Stimulated activated naive CD8-positive, alpha-beta T cell treated with anti-CD3 and anti-CD28 coated beads, Interleukin-15, Interleukin-2, amounts not matched to agents 100 U/mL and 50 U/mL, for 24 hours (primary cell): ENCODE measurements at places on chromosomes 12 and 14.
A peak's percentile ranks its signal among the peaks of the same experiment; 100 is the strongest.

DNA sequence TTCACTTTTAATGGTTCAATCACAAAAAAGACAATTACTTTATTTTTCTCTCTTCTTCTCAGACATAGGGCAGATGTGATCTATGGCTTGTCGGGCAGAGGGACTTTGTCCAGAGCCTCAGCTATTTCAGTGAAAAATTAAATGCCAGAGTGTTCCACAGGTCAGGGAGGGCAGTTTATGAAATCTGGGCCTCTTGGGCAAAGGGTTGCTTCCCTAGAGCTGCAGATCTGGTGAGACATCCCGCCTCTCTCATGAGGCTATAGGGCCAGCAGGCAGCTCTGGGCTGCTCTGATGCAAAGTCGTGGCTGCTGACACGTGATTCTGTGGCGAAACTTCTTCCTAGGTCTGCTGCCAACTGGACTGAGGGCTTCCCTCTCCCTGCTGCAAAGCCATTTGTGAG lies 6.0 kb downstream of the CLMN start:
- no peak for DNase-seq

DNA sequence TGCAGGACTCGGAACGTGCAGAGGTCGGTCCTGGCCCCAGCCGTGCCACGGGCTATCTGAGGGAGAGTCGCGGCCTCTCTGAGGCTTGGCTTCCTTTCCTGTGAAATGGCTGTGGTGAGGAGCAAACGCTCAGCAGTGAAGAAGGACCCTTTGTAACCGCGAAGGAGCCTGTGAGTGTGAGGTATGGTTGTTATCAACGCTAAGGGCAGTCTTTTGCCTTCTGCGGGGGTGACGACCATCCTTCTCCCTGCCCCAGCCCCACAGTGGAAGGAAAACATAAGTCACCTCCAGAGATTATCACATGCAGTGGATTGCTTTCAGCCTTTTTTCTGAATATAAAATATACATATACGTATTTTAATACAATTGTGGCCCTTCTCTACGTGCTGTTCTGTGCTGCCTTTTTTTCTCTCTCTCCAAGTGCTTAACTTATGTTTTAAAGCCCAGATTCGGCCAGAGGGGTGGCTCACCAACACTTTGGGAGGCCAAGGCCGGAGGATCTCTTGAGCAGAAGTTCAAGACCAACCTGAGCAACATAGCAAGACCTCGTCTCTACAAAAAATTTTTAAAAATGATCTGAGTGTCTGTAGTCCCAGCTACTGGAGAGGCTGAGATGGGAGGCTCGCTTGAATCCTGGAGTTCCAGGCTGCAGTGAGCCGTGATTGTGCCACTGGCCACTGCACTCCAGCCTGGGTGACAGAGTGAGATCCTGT lies 17.4 kb downstream of the TAMALIN start:
- no peak for DNase-seq

GRCh38 chr14:49508124-49508523 lies 78.1 kb downstream of the RPS29 start:
- no peak for DNase-seq

GRCh38 chr12:89529738-89530137 lies 3.9 kb upstream of the POC1B start:
- DNase-seq, result no peak

GRCh38 chr12:24363177-24363754 lies 413.8 kb upstream of the SOX5 start:
- no peak for DNase-seq

DNA sequence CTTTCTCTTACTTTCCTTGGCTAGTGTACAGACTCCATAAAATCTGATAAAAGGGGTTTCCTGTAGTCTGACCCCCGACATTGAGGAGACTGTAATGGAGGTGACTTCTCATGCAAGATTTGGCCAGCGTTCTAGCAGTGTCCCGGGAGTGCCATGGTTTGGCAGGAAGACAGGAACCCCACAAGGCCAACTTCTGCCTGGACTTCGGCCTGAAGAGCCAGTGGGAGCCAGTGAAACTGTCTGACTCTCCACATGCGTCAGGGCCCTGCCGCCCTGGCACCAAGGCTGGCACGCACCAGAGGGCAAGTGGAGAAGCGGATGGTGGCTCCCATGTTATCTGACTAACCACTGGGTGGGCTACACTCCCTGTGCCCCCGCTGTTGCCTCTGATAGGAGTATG lies 70.5 kb downstream of the TMEM260 start:
- no peak for DNase-seq

- no peak for DNase-seq
Observed at GRCh38 chr12:89101440-89101839, 250.9 kb downstream of the DUSP6 start.

DNA sequence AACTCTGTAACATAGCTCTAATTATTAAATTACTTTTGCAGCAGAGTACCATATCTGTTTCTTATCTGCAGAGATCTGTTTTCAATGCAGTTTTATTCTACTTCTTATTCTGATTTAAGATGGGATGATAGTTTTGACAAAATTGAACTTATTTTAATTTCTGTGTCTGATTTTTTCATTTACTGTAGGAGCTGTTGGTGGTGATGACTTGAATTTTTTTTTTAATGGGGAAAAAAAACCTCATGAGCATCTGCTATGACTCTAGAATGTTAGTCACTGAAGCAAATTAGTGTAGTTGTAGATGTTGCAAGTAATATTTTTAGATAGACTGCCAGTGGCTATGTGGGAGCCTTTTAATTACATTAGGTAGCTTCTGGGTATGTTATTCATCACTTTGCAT lies 23.4 kb downstream of the DNM1L start:
- no peak for DNase-seq

DNA sequence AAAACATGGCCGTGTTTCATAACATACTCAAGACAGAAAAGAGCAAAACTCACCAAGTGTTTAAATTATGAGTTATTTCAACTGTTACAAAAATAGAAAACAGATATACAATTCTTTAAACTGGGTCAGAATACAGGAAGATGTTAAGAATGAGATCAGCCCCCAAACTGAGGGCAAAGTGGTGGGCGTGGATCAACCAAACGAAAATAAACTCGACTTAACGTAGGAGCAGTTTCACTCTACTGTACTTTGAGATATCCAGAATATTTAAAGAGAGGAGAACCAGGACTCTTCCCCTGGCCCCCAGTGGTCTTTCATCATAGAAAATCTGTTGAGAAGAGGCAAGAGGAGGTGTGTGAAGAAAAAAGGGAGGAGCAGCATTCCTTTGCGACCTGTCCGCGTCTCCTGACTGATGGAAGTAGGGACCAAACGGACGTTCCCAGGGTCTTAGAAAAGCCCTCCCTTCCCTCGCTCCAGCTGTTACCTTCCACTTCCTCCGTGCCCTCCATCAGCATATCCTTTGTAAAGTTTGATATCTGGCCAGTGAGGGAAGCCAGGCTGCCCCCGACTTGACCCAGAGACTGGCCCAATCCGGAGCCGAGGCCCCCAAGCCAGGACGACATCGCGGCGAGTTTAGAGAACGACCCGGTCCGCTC lies 668 bp downstream of the TRIP11 start:
- peak; percentile 52 for DNase-seq

DNA sequence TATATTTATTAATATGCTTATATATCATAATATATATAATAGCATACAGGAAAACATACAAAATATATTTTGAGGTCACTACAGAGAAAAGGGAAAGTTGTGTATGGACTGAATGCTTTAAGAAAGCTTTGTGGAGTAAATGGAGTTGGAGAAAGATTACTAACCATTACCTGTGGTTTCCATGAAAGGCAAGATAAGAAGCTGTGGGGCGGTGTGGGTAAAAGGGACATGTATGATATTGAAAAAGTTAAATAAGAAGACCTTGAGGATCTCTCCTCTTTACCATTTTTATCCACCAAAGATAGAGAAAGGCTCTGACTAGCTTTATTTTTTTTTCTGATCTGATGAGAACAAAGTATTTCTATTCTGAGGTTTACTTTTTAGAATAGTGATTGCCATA lies 404.4 kb downstream of the TRHDE start:
- no peak for DNase-seq

DNA sequence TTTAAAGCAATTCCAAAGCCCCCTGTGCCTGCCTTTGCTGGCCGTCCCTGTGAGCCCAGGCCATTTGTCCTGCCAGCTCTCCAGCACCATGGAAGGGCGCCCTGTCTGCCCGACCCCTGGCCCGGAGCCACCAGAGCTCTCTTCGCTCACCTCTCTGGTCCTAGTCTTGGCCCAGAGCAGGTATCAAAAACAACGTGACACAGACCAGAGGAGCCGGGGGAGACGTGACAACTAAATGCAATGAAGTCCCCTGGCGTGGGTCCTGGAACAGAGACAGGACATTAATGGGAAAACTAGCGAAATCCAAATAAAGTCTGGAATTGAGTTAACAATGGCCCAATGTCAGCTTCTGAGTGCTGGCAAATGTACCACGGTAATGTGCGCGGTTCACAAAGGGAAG lies 83.2 kb upstream of the DIO3 start:
- DNase-seq, result no peak

DNA sequence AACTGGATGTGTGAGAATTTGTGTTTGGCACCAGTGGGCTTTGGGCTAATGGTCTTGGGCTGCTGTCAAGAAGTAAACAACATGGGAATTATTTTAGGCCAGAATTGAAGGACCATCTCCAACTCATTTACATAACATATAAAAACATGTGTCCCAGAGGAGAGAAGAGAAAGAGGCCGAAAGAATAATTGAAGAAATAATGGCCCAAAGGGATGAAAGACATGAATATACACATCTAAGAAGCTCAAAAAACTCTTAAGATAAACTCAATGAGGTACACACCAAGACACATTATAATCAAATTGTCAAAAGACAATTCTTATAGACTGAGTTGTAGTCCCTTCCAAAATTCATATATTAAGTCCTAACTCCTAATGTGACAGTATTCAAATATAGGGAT lies 56.1 kb upstream of the SCAF11 start:
- DNase-seq, result no peak

DNA sequence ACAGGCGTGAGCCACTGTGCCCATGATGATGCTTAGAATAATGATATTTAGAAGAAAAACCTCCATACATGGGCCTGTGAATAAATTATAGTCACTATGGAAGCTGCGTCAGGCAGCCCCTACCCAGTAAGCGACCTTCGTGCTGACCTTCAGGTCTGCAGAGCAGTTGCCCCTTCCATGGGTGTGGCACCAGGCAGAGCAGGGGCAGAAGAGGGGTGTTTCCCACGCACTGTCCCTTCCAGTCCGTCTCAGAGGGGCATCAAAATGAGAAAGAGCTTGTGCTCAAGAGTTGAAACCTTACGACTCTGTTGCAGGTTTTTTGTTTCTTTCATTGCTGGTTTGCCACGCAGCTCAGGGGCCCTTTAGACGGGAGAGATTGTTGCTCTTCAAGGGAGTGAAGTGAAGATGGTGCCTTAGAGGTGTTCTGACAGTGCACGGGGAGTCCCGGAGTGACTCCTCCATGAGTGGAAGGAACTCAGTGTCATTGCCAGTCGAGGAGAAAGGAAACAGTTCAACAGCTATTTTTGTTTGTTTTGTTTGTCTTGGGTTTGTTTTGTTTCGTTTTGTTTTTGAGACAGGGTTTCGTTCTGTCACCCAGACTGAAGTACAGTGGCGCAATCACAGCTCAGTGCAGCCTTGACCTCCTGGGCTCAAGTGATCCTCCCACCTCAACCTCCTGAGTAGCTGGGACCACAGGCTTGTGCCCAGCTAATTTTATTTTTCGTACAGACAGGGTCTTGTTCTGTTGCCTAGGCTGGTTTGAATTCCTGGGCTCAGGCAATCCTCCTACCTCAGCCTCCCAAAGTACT lies 13.9 kb downstream of the CKB start:
- no peak for DNase-seq

- no peak for DNase-seq
Observed at GRCh38 chr12:40336573-40337199, 111.9 kb downstream of the LRRK2 start.

DNA sequence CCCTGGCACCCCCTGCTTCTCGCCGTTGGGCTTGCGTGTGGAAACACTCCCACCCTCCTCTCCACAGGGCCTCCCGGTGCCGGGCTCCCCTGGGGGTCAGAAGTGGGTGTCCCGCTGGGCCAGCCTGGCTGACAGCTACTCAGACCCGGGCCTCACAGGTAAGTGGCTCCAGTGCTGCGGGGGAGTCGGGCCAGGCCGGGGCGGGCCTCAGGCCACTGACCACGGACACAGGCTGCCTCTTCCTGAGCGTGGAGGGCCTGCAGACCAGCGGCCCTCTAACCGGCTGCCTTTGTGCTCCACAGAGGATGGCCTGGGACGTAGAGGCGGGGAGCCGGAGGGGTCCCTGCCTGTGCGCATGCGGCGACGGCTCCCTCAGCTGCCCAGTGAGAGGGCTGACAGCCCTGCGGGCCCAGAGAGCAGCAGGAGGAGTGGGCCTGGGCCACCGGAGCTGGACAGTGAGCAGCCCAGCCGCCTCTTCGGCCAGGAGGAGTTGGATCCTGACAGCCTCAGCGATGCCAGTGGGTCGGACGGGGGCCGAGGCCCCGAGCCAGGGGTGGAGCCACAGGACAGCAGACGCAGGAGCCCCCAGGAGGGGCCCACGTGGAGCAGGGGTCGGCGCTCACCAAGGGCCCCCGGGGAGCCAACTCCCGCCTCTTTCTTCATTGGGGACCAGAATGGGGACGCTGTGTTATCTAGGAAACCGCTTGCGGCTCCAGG lies 21.1 kb downstream of the CEP170B start:
- no peak for DNase-seq

DNA sequence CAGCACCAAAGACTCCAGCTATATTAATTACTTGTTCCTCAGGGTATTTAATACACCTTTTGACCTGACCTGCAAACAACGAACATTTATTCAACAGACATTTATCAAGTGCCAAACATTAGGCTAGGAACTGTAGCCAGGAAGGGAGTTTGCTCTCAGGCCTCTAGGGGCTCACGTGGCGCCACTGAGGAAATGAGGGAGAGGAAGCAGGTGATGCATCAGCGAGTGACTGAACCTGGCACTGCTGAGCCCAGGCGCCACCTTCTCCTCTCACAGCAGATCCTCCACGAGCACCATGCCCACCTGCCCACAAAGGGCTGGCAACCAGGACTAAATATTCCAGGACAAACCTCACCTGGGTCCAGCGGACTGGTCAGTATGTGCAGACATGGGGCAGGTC lies 50.2 kb downstream of the SETD3 start:
- peak; percentile 19 for DNase-seq

- DNase-seq, result peak; percentile 60
Observed at GRCh38 chr12:52372216-52373154, 5.2 kb upstream of the KRT85 start.

DNA sequence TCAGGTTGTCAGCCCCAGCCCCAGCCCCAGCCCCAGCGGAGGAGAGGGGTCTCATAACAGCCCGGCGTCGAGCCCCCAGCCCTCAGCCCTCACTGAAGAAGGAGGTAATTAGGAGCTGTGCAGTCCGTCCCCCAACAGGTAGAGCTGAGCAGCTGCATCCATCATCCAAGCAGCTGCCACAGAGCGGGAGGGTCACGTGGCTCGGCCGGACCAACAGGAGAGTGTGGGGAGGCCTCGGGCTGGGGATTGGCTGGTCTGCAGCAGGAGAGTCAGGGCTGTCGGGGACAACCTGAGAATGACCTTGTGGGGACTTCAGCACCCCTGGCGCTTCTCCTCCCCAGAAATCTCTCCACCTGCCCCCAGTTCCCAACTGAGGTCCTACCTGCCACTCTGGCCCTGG lies 29.6 kb downstream of the SMUG1 start:
- DNase-seq, result peak; percentile 23

GRCh38 chr12:32734952-32735351 lies 20.7 kb downstream of the YARS2 start:
- no peak for DNase-seq

GRCh38 chr14:78588906-78589305 lies 418.7 kb downstream of the NRXN3 start:
- DNase-seq, result no peak
